NB4 (cell line): ENCODE measurements at places on chromosomes 4 and X.

GRCh38 chrX:1754077-1754476, 139.2 kb downstream of the ASMT start:
- DNase-seq, result no peak

DNA sequence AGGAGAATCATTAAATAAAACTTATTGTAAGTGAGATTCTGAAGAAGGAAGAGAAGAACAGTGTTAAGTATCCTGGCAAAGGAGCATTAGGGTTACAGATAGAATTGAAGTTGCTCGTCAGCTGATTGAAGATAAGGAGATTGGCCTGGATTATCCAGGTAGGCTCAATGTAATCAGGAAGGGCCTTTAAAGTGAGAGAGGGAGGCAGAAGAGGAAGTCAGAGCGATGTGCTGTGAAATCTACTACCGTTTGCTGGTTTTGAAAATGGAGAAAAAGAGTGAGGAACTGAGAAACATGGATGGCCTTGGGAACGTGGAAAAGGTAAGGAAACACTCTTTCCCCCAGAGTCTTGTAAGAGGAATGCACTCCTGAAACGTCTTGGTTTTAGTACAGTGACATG, 245.7 kb downstream of the ANTXR2 start:
- DNase-seq, result no peak

DNA sequence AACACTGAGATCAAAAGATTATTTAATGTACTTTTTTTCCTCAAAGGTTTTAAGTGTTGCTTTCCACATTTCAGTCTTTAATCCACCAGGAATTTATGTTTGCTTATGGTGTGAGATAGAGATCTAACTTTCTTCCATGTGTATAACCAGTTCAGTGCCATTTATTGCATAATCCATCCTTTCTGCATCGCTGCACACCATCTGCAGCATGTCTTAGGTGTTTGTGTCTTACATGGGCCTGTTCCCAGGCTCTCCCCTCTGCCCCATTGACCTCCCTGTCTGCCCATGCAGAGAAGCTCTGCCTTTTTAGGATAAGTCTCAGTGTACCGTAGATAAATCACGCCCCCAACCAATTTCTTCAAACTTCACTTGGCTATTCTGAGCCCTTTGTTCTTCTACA, 30.3 kb downstream of the NSDHL start:
- no peak for DNase-seq

DNA sequence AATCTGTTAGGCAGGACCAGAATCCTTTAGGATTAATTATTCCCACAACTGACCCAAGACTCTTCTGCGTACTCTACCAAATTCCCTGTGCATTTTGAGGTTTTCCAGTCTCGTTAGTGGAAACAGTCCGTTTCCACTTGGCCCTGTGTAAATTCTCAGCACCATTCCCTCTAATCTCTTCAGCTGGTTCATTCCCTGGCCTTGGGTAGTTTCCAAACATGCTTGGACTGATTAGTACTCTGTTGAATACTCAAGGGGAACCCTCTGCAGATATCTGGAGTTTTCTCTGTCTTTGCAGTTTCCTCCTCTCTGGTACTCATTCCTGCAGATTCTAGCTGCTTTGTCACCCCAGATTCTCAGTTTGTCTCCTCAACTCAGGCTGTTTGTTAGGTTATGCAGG, 80.4 kb downstream of the ZFX start:
- DNase-seq, result no peak

DNA sequence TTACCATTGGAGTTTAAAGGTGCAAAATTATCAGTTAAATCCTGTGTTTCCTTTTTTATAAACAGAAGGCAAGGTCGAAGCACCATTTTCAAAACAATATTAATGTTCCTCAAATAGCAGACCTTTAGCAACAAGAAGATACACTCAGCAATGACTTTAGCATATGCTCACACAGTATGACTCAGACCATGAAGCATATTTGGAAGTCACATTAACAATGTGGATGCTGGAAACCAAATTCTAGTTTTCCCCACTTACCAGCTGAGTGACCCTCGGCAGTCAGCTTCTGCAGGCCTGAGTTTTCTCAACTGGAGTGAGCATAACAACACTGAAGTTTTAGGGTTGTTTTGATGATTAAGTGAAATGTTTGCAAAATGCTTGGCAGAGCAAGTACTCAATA, 130.5 kb downstream of the ANK2 start:
- DNase-seq, result no peak

DNA sequence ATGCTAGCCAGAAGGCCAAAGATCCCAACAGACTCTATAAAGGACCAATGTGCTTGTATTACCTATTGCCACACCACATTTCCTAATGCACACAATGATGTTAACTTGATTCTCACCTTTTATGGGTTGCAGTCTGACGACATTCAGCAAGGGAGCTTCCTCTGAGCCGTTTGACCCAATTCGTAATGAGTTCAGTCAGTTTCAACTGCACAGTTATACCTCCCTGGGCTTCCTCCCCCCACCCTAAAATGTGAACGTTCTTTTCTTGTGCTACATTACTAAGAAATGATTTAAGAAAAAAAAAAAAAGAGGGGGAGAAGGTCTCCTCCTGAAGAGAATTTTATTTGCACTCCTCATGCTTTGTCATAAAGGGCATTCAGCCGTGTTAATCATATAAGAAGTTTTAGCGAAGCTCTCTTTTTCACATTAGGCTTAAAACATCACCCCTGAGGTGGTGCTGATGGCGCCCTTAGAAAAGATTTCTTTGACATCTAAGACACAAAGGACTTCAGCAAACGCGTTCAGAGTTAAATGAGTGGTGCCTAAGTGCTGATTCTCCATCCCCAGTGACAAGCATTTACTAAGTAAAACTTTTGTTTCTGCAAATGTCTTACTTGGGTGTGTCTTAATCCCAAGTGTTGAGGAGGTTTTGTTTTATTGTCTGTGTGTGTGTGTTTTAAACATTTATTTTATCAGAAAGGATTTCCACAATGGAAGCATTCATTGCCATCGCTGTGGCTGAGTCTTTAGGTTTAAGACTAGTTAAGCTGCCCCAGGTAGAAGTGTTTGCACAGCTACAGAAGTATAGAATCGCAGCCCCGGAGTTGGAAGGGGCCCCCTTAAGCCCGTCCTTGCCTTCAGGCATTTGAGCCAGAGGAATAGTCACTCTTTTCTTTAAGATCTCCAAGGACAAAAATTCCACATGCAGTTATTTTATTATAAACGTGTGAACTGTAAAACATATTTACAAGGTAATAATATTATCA, 15.2 kb upstream of the GPC3 start:
- DNase-seq, result peak; percentile 24

DNA sequence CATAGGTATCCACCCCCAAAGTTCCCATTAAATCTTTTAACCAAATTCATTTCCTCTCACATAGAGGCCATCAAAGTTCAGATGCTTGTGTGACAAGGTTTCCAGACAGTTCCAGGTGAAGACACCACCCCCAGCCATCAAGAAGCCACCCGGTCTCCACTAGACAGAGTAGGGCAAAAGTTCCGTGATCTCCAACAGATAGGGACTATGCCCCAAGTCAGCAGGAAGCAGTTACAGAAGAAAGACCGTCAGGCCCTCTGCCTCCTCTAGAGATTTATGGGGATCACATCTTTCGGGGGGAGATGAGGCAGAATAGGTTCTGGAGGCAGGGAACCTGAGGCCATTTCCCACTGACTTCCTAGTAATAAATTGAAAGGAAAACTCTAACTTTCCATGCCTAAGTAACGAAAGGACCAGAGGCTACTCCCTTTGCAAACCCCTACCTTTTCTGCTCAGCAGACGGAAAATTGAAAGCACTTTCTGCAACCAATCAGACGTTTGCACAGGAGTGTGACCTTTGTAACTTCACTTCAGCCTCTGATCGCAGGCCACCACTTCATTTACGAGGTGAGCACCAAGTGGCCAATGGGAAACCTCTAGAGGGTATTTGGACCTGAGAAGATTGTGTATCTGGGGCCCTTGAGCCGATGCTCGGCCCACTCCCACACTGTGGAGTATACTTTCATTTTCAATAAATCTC, 18.5 kb upstream of the ZNF280C start:
- no peak for DNase-seq

DNA sequence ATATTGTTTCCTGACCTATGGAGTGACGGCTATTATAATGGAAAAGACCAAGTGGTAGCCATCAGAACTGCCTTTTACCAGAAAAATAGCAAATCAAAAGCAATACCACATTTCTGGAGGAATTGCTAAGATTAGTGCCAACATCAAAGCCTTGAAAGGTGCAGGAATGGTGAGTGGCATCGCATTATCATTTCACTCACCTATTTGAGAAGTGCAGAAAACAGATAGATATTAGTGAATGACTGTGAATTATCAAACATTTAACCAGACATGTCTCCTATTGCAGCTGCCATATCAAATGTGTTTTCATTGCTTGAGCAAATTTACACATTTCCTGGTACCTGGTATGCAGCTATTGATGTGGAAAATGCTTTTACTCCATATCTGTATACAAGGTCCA, 1638.1 kb upstream of the PABPC4L start:
- DNase-seq, result no peak

- DNase-seq, result no peak
Observed at GRCh38 chr4:47550899-47551548, 65.9 kb downstream of the ATP10D start.

DNA sequence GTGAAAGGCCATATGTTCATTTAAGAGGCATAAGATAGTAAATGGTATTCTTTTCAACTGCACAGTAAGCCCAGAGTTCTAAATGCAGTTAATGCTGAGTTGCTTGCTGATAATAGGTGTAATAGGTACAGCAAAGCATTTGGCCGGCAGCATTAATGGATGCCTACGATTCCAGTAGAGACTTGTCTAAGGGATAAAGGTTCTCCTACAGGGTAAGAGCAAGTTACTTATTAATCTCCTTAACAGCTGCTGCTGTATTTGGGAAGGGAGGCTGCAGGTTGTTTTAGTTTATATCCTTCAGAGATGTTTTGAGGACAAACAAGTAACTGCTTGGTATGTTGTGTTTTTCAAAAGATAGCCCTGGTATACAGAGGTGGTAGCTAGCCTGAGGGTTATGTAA, 16.8 kb downstream of the TSPAN7 start:
- no peak for DNase-seq
